ENCODE measurements at places on chromosomes 2 and 18.

- no peak for DNase-seq
Observed at GRCh38 chr2:146527166-146527565, 1317.7 kb upstream of the ACVR2A start.

GRCh38 chr2:154240921-154241379 lies 369.2 kb downstream of the GALNT13 start:
- no peak for DNase-seq

DNA sequence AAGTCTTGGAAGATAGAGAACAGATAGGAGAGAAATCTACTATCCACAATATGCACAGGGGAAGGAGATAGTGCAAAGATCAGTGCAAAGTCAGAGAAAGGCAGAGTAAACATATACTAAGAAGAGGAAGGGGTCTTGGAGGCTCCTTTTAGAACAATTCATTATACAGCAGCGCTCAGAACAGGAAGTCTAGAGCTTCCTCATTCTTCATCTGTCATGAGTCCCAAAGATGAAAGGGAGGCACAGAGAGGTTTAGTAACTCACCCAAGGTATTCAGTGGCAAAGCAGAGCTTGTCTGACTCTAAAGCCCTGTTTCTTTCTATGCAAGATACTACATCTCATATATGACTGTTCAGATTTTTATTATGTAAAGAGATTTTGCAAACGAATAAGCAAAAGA lies 1.4 kb downstream of the SP110 start:
- DNase-seq: peak; percentile 77

- DNase-seq: no peak
Observed at GRCh38 chr2:234252772-234253171, 202.3 kb downstream of the SPP2 start.

DNA sequence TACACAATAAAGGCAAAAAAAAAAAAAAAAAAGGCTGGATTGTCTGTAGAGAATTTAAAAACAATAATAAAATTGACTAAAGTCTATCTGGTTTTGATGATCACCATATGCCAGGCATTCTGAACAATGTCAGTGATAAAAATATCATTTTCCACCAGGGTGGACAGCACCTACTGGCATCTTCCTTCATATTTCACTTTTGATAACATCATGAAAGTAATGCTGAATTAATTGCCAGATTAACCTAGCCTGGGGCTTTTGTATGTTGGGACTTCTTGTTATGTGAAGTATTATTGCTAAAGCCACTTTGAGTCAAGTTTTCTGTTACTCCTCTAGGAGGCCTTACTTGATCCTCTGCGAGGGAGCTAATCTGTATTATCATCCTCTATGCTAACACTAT lies 73.8 kb upstream of the FAM98A start:
- DNase-seq: no peak

DNA sequence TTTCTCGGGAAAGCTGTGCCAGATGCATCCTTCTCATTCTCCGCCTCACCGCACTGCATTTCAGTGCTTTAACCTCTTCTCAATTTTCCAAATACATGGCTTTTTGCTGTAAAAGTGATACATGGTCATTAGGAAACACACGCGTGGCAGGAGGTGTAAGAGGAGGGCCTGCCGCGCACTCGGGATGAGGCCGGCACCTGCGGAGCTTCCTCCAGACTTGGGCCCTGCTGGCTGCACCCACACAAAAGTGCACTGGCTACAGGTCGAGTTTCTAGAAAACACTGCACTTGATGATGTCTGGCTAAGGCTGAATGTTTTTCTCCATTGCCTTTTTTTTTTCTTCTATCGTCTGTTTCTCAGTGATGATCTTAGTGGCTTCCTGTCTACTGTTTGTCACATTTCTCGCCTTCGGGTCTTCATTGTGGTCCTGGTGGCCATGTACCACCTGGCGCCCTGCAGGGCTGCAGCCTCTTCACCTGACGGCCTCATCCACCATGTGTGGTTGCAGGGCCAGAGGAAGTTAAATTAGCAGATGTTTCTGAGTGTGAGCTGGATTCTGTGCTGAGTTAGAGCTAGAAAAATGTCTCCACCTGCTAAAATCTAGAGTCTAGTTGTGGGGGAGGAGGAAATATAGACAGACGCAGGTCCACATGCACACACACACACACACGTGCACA lies 7.6 kb downstream of the KCNG2 start:
- peak; percentile 27 for DNase-seq

DNA sequence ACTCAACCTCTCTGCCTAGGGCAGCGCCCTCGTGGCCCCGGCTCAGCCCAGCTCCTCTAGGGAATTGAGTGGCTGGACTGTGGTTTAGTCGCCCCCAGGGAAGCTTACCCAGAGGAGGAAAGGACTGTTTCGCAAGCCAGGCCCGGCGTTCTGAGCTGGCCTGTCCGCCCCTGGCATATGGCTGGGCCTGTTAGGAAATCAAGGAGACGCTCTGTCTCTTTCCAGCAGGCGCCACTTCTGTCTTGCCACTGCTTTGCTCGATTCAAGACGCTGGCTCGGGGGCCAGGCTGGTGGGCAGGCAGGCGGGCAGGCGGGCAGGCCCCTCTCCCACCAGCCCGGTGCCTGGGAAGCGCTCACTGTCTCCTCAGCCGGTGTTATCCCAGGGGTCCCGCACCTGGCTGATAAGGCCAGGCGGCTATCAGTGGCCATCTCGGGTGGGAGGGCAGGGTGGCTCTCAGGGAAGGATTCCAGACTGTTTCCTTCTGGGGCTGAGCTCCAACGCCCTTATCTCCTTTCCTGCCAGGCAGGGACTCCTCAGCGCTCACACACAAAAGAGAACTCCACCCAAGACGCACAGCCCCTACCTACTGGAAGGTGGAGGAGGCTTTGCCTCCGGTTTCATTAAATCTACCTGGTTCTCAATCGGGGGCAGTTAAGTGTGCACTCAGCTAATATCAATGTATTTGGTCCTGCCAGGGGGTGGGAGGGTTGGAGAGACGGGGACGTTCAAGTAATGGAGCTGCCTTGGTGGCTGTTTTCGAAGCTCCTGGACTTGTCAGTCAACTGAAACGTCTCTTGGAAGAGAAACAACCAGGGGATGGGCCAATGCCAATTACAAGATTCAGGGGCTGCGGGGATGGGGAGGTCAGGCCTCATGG lies 109.1 kb downstream of the SMAD7 start:
- no peak for DNase-seq

DNA sequence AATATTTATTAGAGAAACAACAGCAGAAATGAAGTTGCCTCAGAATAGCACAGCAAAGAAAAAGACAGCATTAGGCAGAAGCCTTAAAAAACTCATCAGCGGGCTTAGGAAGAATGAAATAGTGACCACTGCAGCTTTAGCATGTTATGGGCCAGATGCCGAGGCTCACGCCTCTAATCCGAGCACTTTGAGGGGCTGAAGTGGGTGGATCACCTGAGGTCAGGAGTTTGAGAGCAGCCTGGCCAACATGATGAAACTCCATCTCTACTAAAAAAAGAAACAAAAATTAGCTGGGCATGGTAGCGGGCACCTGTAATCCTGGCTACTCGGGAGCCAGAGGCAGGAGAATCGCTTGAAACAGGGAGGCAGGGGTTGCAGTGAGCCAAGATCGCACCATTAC lies 32.4 kb downstream of the AP1S3 start:
- no peak for DNase-seq

GRCh38 chr2:207768168-207768865 lies 1.4 kb downstream of the FZD5 start:
- no peak for DNase-seq

GRCh38 chr2:179352181-179352580 lies 87.5 kb upstream of the SESTD1 start:
- DNase-seq: no peak

DNA sequence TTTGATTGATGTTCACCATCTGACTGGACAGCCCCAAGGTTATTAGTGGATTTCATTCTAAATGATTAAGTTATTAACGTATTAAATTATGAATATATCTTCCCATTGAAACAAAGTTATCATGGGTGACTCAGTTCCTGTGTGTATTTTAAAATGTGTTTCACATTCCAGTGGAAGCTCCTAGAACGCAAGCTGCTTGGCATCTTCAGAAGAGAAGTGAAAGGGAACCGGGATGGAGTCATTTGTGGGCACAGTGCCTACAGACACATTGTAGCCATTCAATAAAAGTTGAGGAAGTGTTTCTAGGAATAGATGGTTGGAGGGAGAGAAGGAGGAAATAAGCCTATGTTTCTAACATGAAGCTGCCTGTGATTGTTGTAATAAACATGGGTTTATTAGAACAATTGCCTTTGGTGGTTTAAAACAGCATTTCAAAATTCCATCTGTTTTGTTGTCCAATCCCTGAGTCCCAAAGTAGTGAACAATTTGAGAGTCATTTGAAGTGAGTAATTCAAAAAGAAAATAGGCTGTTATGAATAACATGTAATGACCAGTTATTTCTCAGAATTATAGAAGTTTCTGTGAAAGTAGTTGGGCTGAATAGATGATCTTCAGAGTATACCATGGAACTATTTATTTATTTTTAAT lies 143.5 kb downstream of the PKP4 start:
- no peak for DNase-seq

- DNase-seq: no peak
Observed at GRCh38 chr2:96885432-96886347, 15.8 kb upstream of the SEMA4C start.

- no peak for DNase-seq
Observed at GRCh38 chr18:3217948-3218647, 1.7 kb downstream of the MYOM1 start.

GRCh38 chr2:232541195-232541960 lies 1.9 kb downstream of the CHRNG start:
- no peak for DNase-seq

- DNase-seq: no peak
Observed at GRCh38 chr2:190627448-190628412, 21.2 kb upstream of the NAB1 start.

DNA sequence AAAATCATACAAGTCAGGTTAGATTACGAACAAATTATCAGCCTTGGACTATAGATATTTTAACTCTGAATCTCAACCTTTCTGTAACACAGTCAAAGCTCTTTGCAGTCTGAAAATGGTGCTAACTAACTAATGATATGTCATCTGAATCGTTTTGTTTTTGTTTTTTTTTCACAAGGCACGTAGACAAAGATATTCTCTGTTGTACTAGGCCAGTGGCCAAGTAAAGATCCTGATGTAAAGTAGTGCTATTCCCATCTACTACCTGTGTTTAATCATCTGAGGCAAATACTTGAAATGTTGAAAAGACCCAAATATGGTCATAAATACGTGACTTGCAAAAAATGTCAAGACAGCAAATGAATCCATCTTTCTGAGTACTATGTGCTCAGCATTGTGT lies 65.7 kb downstream of the REL start:
- DNase-seq: no peak

GRCh38 chr2:175025946-175026345 lies 20.8 kb upstream of the CHN1 start:
- DNase-seq: no peak

GRCh38 chr2:157182834-157183396 lies 74.6 kb upstream of the GALNT5 start:
- no peak for DNase-seq

DNA sequence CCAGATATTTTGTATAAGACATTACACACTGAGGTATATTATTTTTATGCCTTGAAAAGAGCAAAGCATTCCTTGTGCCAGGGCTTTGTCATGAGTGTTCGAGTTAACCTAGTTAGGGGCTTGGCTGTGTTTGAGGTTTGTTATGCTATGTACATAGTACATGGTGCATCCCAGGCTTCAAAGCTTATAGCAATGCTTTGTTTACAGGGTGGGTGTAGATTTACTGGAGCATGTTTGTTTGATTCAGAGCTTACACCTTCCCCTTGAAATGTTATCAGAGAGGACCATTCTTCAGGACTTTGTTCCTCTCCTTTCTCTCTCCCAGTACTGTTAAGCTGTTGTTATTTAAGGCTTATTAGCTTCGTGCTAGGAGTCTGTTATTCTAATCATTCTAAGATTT lies 738.7 kb upstream of the LRRTM4 start:
- no peak for DNase-seq

DNA sequence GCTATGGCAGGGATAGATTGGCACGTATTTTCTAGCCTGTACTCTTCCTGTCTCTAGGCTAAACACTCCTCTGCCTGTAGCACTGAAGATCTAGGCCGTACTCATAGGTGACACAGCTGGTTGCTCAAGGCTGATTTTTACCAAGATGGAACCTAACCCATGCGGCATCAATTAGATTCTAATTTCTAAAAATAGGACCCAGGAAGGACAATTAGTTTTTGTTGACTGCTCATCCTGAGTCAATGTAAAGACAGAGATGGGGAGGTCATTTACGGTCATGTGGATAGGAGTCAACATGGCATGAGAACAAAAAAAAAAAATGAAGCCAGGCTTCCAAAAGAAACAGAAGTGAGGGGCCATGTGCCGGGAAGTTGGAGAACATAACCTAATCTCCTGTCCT lies 360.7 kb upstream of the ETAA1 start:
- no peak for DNase-seq

GRCh38 chr2:6863792-6864191 lies 1.9 kb downstream of the CMPK2 start:
- DNase-seq: no peak

GRCh38 chr2:217040099-217040498 lies 180.2 kb upstream of the TNP1 start:
- DNase-seq: no peak

GRCh38 chr2:137420744-137421143 lies 543.5 kb upstream of the HNMT start:
- no peak for DNase-seq

- DNase-seq: no peak
Observed at GRCh38 chr2:7952046-7952745, 729.7 kb upstream of the ID2 start.
